ENCODE measurements at places on chromosomes 13 and 19.

- no peak for DNase-seq
Observed at GRCh38 chr13:20401931-20402856, 123.5 kb downstream of the CRYL1 start.

GRCh38 chr13:23934520-23934919 lies 37.2 kb upstream of the C1QTNF9B start:
- DNase-seq = no peak

GRCh38 chr13:36347531-36348210 lies 1.5 kb upstream of the SPART start:
- no peak for DNase-seq

DNA sequence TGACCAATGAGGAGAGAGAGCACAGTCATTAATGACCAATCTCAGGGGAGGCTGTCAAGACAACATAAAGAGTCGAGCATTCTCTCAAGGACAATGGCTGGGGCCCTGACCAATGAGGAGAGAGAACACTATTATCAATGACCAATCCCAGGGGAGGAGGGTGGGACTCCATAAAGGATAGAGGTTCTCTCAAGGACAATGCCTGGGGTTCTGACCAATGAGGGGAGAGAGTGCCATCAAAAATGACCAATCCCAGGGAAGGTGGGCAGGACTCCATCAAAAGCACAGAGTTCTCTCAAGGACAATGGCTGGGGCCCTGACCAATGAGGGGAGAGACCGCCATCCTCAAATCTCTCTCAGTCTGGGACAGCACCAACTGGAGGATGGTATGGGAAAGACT lies 3.3 kb upstream of the KLK11 start:
- no peak for DNase-seq

GRCh38 chr19:19385896-19386869 lies 19.3 kb upstream of the GATAD2A start:
- peak; percentile 33 for DNase-seq

All from activated gamma-delta T cell treated with anti-CD3 and anti-CD28 coated beads, Interleukin-2, amount 50 U/mL, for 16 hours (primary cell).